ENCODE measurements at places on chromosomes 5 and 9.

DNA sequence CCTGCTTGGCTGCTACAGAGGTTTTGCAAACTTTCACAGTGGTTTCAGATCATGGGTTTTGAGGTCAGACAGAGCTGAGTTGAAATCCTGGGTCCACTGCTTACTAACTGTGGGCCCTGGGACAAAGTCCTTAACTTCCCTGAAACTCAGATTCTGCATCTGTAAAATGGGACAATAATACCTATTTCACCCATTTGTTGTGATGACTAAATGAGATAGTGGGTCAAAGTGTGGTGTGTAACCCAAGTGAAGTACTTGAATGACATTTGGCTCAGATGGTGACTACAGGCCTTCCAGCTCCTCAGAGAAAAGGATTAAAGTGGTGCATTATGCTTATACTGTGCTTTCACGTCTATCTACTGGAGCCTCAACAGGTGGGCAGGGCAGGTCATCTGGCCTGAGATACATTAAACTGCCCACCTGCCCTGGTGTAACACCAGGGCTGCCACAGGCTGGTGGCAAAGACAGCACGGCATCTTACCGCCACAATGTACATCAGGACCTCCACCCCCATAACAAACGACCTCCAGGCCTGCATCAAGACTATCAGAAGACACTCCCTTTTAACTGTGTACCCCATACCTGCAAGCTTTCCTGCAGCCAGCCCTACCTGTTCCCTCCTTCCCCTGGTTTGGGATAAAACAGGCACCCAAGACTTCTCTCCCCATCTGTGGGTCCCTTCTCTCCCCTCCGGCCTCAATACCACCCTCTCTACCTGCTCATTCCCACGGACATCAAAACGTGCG is 846 bp upstream of the TRAF1 start:
- DNase-seq: no peak

- no peak for DNase-seq
Measured at GRCh38 chr5:79392776-79393175, 121.2 kb downstream of the HOMER1 start.

GRCh38 chr9:75491533-75491932 is 398.9 kb upstream of the PCSK5 start:
- no peak for DNase-seq

DNA sequence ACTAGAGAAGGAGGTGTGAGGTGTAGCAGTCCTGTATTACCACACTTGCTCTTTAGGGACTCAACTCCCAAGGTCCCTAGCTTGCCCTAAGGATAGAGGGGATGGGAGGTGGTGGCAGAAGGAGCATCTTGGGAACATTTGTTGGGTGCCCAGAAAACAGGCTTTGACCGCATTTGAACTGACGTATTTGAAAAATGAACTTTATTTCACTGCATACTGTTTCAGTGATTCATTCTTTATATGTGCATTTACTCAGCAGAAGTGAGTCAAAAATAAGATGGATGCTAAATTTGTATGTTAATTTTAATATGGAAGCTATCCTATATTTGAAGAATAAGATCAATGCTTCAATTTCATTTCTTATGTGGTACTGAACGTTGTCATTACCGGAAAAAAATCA is 18.7 kb downstream of the DMRT3 start:
- no peak for DNase-seq

DNA sequence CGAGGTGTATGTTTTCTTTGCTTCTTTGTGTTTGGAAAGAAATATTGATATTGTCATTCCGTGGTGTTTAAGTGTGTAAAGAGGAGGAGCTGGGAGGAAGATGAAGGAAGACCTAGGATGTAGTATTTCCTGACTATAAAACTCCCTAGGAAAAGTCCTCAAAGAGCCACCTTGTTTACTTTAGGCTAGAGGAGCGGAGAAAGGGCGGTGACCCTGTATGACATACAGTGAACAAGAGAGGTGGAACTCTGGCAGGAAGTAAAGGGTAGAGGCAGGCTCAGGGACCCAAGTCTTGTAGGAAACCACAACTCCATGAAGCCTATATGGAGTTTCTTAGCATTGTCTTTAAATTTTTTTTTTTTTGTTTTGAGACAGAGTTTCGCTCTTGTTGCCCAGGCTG is 303.9 kb downstream of the DOCK8 start:
- no peak for DNase-seq

DNA sequence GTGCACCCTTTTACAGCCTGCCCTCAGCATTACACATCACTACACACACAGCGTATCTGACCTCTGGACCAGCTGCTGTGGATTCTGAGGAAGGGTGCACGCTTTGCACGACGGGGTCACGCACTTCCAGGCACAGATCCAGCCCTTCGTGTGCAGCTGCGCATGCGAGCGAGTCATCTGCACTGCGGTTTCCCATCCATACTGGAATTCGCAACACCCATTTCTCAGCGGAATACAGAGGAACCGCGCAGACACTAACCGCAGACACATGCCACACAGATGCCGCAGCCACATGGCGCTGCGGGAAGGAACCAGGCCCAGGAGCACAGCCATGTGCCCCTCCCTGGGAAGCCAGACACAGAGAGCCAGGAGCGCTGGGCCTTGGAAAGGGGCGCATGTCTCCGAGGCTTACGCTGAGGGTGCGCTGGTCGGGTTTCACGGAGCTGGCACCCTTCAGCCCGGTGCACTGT is 43.5 kb downstream of the PNPLA7 start:
- DNase-seq: no peak

DNA sequence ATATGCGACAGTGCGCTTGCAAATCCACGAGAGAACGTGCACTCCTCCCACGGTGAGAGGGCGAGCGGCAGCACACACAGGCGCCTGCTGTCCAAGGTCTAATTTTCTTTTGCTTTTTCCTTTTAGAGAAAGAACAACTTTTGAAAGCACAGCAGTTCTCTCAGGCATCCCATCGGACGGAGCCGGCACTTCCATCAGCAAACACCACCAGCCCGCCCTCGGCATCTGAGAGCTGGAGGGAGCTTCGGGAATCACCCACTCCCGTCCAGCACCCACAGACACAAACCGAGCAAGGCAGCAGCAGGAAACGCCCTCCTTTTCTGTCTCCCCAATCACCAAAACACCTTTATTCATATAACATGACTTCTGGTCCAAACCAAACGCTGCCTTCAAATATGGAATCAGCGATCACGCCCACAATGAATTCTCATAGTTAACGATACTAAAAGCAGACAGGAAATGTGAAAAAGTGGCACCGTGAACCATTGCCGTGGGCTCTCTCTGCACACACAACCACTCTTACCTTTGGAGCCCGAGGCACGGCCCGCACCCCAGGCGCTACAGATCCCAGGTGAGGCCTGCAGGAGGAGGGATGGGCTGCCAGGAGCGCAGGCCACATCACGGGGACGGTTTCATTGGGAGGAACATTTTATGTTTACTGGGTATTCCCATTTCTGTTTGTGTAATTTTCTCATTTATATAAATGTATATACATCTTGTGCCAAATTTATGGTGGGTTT is 14.2 kb downstream of the LPCAT1 start:
- DNase-seq: no peak

GRCh38 chr5:39352951-39353350 is 11.3 kb downstream of the C9 start:
- no peak for DNase-seq

DNA sequence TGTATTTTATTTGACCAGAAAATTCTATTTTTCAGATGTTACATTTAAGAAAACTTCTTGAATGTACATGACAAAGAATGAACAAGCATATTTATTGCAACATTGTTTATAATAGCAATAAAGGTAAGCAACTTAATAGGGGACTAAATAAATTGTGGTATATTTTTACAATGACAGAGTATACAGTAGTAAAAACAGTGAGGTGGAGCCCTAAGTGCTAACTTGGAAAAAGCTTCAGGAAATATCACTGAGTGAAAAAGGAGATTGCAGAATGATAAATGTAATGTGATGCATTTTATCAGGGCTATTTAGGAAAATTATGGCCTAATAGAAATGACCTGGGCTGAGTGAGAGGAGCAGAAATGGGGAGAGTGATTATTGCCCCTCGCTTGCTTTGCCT is 56.5 kb upstream of the SEMA6A start:
- no peak for DNase-seq

DNA sequence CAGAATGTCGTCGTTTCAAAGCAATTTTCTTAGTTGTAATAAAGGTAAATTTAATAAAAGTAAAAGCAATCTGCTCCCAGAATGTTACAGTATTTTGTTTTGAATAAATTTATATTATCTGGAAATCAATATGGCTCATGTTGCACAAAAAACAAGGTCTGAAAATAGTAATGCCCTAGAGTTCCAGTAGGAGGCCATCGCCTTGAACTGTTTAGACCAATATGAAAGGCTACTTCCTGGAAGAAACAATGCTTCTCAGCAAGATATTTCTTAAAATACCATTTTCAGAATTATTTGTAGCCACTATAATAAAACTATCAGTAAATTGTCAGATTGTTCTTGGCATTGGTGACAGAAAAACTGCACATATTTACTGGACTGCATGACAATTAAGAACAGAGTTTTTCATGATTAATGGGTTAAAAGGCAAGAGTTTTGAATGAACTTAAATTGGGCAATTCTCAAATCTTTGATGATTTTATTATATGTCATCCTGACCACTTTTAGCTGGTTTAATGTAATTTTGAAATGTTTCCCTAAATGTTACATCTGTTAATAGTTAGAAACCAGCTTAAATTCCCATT is 153.2 kb downstream of the COMMD10 start:
- no peak for DNase-seq

DNA sequence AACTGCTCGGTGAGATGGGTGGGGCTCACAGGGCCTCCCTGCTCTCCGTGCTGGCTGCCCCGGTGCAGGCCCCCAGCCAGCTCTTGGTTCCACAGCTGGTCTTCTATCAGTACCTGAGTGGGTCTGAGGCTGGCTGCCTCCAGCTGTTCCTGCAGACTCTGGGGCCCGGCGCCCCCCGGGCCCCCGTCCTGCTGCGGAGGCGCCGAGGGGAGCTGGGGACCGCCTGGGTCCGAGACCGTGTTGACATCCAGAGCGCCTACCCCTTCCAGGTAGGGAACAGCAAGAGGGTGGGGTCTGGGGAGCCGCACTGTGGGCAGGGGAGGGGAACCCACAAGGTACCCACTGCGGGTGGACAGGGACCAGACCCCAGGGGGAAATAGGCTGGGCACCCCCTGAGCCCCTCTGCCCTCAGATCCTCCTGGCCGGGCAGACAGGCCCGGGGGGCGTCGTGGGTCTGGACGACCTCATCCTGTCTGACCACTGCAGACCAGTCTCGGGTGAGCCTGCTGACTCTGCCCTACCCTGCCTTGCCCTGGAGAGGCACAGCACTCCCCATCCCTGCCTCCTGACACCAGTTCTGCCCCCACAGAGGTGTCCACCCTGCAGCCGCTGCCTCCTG is 2.8 kb downstream of the MAMDC4 start:
- DNase-seq: no peak

- no peak for DNase-seq
Measured at GRCh38 chr9:132880324-132880661, 1.6 kb downstream of the SPACA9 start.

GRCh38 chr9:110126986-110127864 is 80.7 kb downstream of the C9orf152 start:
- no peak for DNase-seq

- no peak for DNase-seq
Measured at GRCh38 chr5:153030755-153031725, 459.4 kb upstream of the GRIA1 start.

DNA sequence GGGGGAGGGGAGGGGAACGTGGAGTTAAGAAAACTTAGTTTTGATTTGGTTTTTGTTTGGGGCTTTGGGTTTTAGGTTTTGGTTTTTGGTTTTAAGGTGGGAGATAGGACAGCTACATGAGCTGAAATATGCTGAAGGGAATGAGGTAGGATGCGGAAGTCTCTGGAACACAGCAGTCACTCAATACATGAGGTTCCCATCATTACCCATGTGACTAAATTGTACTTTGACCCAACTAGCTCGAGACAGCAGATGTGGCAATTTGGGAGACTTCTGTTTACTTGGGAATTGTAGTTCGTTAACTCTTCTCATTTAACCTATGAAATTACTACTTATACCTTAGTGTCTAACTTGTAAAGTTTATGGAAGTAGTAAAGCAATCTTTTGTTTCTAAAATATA is 124.2 kb downstream of the TLE1 start:
- no peak for DNase-seq

DNA sequence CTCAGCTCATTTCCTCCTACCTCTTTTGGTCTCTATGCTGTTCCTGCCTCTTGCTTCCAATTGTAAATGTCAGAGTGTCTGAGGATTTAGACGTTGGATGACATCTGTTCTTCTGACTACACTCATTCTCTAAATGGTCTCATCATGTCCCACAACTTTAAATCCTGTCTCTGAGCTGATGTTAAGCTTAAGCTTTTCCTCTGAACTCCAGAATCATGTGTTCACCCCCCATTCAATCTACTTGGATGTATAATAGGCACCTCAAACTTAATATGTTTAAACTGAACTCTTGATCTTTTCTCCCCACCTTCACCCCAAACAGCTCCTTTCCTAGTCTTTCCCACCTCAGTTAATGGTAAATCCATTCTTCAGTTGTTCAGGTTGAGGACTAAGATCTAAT is 433.6 kb downstream of the CSNK1G3 start:
- no peak for DNase-seq

GRCh38 chr9:124602204-124602603 is 95.0 kb upstream of the NR5A1 start:
- DNase-seq: no peak

DNA sequence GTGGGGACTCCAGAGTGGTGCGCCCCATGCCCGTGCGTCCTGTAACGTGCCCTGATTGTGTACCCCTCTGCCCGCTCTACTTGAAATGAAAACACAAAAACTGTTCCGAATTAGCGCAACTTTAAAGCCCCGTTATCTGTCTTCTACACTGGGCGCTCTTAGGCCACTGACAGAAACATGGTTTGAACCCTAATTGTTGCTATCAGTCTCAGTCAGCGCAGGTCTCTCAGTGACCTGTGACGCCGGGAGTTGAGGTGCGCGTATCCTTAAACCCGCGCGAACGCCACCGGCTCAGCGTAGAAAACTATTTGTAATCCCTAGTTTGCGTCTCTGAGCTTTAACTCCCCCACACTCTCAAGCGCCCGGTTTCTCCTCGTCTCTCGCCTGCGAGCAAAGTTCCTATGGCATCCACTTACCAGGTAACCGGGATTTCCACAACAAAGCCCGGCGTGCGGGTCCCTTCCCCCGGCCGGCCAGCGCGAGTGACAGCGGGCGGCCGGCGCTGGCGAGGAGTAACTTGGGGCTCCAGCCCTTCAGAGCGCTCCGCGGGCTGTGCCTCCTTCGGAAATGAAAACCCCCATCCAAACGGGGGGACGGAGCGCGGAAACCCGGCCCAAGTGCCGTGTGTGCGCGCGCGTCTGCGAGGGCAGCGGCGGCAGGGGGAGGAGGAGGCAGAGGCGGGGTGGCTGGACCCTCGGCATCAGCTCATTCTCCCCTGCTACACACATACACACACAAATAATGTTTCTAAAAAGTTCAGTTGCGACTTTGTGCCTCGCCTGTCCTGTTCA is 668 bp downstream of the GLIS3 start:
- no peak for DNase-seq

- DNase-seq: no peak
Measured at GRCh38 chr9:137138722-137139467, at the start of gene GRIN1. GRIN1 (plus strand) TSS chr9:137139154; CDS start chr9:137139487, 333 bp downstream.
